ENCODE measurements at places on chromosomes 13 and 19.

GRCh38 chr13:105343134-105343806 is 1192.2 kb downstream of the EFNB2 start:
- peak; percentile 19 for DNase-seq

GRCh38 chr13:113052206-113052605 is 53.4 kb upstream of the F7 start:
- no peak for DNase-seq

- DNase-seq, result no peak
These were observed 167.4 kb downstream of the NALCN start for GRCh38 chr13:101248739-101249514.

DNA sequence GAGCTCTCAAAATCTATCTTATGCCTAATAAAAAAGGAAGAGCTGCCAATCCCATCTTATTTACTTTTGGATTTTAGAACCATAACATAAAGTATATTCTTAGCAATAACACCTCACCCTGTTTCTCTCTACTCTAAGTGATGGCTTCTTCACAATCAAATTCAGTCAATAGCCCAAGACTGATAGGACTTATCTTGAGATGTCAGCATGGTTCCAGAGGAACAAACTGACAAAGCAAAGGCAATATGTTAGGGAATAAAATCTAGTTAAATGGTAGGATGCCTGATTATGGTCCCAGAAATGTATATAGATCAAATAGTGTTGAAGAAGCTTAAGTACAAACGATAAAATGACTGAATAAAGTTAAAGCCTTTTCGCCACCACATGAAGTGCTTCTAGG is 36.3 kb downstream of the DACH1 start:
- DNase-seq, result no peak

GRCh38 chr13:60494296-60494695 is 97.3 kb downstream of the TDRD3 start:
- no peak for DNase-seq

DNA sequence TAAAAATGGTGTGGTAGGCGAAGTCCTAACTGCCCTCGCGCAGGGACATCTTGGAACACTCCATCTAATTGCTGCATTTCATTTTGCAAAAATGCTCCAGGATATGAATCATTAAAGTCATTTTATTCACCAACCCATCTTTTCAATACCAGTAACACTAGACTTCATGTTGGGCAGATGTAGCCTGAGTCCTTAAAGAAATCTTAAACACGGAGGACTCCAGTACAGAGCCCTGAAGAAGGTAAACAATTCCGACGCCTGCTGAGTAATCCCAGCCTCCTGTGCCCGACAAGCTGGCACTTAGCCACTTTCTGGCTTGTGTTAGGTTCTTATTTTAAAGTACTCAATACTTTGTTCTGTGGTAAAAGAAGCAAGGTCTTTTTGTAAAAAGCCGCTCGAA is 58.0 kb upstream of the IRS2 start:
- no peak for DNase-seq

GRCh38 chr19:44875666-44876451 is 15.2 kb upstream of the TOMM40 start:
- no peak for DNase-seq

DNA sequence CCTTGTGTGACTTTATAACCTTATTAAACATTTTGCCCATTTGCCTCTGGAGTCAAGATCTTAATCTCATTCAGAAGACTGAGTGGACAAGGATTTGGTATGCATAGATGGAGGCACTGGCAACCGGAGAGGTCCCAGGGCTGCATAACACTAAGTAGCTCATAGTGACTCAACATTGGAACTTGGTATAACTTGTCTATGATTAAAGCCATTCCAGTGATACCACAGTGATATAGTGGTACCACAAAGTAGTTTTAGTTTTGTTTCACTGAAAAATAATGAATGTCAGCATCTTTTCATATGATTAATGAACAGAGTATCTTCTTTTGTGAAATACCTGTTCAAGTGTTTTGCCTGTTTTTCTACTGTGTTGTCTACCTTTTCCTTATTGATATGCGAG is 26.4 kb downstream of the CDK8 start:
- DNase-seq, result no peak

DNA sequence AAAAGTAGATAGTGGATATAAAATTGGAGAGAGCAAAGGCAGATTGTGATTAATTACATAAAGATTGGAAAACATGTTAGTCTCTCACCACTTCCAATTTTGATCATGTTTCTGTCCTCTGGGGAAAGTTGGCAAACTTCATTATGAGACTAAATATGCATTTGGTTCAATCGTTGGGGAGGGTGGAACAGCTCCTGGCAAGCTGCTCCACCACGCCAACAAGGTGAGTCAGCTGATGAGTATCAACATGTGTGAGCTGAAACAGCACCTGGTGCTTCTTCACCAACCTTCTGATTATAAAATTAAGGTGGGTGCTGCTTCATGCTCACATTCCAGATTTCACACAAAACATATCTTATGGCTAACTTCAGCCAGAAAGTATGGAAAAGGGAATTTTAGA is 1784.6 kb downstream of the SLITRK5 start:
- no peak for DNase-seq

- no peak for DNase-seq
These were observed 95.0 kb downstream of the ZNF737 start for GRCh38 chr19:20470345-20471135.

DNA sequence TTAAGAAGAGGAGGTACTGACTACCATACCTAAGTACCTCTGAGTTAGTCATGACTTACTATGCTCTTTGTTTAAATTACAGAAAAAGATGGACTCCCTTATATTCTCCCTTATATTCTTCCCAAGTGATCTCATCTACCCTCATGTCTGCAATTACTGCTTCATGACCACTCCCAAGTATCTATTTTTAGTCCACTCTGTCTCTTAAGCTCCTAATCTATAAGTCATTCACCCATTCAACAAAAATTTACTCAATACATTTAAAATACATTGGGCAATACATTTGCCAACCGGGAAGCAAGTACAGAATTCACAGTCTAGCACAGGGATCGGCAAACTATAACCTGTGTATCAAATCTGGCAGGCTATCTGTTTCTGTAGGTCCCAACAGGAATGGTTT is 42.6 kb downstream of the KPNA3 start:
- no peak for DNase-seq

DNA sequence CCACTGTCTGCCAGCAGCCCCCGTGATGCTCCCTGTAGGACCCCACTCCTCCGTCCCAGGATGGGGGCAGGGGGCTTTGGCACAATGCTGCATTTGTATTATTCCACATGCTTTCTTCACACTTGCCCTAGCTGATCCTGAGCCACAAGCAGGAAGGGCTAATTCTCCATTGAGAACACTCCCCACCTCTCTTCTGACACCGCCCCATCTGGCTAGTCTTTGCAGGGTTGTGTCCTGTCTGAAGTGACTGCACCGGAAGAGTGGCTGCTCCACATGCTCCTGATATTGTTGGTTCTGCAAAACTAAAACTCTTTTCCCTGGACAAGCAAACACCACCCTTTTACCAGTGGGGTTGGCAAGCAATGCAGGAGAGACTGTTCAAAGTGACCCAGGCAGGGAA is 18.0 kb downstream of the ZNF574 start:
- DNase-seq, result no peak

DNA sequence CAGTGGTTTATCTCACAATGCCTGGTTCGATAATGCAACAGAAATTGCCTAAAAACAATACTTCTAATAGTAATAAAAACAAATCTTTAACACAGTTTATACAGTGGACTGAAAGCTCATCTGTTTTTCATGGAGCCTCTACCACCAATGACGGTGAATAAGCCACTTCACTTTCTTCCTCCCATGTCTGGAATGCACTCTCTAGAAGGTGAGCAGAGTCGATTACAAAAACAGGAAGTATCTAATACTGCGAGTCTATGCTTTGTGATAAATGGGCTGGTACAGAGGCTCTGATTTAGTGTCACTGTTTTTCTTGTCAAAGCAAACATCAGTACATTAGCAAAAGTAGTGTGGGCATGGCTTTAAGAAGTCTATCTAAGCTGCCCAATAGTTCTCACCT is 1348.6 kb upstream of the SLC10A2 start:
- no peak for DNase-seq

GRCh38 chr13:109114162-109114561 is 484.8 kb downstream of the MYO16 start:
- no peak for DNase-seq

GRCh38 chr13:50171590-50172282 is 156.5 kb downstream of the KCNRG start:
- DNase-seq, result no peak

GRCh38 chr19:40119380-40119779 is 28.6 kb upstream of the ZNF780A start:
- no peak for DNase-seq

DNA sequence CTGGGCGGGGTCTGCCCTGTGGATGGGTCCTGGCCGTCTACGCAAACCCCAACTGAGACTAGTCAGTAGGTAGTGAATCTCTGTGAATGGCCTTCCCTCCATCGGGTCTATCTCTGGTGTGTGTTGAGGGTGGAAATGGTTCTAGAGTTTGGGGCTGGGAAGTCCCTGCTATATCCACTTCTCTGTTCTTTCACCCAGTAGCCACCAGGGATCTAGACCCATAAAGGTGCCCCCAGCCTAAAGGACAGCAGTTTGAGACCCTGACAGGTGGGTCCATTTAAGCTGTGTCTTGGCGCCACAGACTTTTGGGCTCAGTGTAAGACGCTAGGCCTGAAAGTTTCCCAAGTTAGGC is 57.7 kb downstream of the ZNF568 start:
- DNase-seq, result no peak

- DNase-seq, result no peak
These were observed 189.4 kb downstream of the NBEA start for GRCh38 chr13:35131471-35131870.

DNA sequence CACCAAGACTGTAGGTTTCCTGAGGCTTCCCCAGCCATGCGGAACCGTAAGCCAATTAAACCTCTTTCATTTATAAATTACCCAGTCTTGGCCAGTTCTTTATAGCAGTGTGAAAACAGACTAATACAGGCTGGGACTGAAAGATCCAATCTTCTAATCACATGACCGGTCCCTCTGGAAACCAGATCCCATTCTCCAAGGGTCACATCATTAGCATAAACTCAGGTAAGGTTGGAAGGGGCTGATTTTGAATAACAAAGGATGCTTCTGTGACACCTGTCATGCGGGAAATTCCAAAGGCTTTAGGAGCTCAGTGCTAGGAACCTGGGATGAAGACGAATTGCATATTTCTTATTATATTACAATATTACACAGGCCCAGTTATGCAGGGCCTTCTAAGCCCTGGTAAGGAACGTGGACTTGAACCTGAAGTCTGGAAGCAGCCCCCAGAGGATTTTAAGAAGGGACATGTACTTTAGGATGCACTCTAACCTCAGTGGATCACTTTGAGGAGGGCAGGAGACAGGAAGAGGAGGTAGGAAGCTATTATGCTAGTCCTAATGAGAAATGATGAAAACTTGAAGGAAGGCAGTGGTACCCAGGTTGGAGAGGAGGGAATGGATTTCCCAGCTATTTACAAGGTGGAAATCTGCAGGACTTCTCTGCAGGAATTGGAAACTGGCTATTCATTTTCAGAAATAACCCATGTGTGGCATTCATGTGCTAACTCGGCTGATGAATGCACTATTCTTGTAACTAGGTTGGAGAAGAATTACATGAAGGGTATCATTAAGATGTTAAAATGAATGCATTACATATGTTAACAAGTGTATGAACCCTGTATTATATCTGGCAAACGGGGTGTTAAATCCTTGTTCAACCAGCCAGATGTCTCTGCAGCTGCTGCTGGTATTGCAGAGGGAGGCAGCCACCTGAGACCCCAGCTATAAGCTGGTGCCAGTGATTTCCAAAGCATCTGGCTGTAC is 19.3 kb downstream of the TNFSF11 start:
- no peak for DNase-seq

- no peak for DNase-seq
These were observed 71.0 kb downstream of the ZNF568 start for GRCh38 chr19:36987091-36987490.

DNA sequence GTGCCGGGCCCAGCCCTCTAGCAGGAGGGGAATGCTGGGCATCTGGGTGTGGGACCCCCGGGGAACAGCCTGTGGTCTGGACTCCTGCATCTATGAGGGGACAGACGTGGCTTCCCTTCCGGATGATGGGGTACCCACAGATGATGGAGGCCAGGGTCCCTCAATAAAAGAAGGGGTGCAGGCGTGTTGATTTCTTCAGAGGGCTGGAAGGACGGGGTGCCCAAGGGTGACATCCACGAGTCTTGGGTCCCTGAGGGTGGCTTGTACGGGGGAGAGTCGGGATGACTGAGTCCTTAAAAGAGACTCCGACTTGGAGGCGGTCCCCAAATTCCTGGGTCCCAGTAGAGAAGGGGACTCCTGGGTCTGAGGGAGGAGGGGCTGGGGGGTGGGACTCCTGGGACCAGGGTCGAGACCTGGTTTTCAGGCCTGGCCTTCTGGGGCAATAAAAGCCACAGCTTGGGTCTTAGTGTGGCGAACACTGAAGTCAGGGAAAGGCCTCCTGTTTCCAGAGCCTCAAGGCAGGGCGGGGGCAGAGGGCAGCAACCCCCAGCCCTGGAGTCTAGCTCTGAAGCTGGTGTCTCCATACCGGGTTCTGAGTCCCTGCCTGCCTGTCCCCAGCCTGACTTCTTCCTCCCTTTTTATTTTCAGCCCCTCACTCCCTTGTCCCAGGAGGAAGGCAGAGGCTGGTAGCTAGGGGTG is 459 bp upstream of the GRIN2D start:
- no peak for DNase-seq

DNA sequence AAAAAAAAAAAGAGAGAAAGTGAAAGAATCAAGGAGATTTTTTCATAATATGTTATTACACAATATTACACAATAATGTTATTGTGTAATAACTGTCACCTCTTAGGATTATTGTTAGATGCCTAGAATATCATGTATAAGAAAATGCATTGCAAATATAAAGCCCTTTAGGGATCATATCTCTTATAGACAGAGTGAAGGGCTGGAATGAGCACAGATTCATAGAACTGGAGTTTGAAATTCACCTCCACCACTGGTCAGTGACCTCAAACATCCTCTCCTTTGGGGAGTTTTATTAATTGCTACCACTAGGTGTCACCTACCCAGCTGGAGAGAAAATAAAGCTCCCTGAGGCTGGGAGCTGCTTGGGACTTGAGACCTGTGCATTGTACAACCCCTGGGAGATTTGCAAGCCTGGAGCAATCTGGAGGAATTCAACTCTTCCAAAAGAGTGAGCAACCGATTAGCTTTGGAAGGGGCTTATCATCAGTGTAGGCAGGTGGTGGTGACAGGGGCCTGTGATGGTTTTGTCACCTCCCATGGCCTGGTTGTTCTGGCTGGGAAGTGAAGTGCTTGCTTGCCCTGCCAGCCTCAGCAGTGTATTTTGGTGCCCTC is 30.3 kb upstream of the FRY start:
- DNase-seq, result no peak
